NCI-H748 treated with DMSO at 0.1 percent for 48 hours (cell line): ENCODE measurements at places on chromosomes 3 and 15.
A peak's percentile ranks its signal among the peaks of the same experiment; 100 is the strongest.

GRCh38 chr15:64883100-64883581 lies 28.6 kb upstream of the ANKDD1A start:
- no peak for DNase-seq

- no peak for DNase-seq
Measured at GRCh38 chr3:171898192-171898591, 55.0 kb downstream of the TMEM212 start.

DNA sequence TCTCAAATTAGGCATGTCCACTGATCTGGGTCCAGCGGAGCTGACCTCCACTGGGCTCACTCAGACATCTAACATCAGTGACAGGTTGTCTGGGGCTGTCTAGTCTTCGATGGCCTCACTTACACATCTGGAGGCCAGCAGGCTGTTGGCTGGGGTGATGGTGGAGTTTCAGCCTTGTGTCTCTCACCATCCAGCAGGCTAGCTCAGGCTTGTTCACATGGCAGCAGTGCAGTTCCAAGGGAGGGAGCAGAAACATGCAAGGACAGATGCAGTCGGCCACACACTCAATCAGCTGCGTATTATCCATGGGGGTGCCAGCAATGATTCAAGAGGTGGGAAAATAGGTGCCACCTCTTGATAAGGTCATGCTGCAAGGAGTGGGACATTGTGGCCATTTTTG lies 292.5 kb downstream of the SHQ1 start:
- DNase-seq: no peak

DNA sequence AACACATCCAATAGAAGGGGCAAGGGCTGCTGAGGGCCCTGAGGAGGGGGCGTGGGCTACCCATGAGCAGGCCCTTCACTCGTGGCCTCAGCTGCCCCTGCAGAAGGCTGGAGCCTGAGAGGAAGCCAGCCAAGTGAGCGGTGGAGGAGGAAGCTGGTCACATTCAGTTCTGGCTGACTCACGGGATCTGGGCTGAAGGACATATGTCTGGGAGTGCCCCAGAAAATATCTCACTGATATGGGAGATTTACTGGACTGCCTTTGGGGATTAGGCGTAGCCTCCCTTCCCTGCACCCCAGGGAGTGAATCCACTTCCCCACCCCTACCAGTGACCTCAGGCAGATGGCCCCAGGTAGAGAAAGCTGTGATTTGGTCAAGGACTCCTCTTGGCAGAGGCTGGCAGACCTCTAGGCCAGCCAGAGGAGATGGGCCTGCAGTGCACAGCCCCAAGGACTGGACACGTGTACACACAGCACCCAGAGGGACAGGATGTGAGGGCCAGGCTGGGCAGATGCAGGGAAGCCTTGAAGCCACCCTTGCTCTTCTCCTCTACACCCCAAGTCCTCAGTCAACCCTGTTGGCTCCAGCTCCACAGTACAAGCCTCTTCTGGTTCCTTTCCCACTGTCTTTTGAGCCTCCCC lies 14.2 kb upstream of the ANKDD1A start:
- no peak for DNase-seq

DNA sequence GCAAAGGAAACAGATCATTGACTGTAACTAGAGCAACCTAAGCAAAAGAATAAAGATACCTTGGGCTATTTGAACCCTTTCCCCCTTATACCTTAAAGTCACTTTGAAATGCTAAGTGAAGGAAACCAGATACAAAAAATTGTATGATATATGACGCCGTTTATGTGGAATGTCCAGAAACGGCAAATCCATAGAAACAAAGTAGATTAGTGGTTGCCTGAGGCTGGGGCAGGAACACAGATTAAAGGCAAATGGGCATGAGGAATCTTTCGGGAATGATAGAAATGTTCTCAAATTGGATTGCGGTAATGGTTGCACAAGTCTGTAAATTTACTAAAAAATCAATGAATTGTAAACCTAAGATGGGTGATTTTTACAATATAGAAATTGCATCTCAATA lies 160.1 kb upstream of the CCDC54 start:
- no peak for DNase-seq

DNA sequence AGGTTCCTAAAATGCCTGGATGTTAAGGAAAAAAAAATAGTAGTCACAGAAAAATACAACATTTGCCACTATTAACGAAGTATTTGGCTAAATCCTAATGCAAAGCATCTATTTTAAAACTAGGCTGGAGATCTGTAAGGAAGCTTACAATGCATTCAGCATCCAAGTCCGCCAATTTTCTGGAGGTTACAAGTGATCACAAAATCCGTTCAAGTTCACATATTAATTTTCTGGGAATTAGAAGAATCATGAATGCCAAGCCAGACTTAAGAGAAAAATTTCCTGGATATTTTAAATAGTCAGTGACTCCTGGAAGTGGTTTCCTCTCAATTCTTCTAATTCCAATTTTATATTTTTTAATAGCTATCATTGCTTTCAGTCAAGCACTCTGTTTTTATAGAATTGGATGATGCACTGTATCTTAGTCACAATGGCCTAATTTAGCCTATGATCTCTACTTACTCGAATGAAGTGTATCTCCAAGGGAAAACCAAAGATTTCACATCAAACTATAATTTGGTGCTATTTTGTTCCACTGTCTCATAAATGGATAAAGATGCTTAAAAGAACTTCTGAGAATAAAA lies 60.4 kb downstream of the P3H2 start:
- DNase-seq: no peak

- no peak for DNase-seq
Measured at GRCh38 chr15:48541341-48542278, 103.9 kb downstream of the FBN1 start.

DNA sequence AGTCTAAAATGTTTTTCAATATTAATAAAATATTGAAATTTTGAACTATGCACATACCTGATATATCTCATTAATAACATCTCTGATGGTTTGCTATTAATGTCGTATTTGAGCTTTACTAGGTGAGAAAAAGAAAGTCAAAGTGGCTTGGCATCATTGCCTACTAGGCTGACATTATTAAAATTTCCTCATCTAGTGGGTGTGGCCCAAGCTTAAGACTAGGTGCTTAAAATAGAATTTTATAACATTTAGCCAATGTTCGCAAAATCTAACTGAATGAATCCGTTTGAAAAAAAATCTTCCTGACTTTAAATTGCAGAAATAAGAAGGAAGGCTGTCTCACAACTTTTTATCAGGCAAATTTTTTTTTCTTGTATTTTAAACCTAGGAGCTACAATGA lies 46.1 kb downstream of the ABI3BP start:
- no peak for DNase-seq

GRCh38 chr3:57971975-57972374 lies 36.2 kb upstream of the FLNB start:
- no peak for DNase-seq

DNA sequence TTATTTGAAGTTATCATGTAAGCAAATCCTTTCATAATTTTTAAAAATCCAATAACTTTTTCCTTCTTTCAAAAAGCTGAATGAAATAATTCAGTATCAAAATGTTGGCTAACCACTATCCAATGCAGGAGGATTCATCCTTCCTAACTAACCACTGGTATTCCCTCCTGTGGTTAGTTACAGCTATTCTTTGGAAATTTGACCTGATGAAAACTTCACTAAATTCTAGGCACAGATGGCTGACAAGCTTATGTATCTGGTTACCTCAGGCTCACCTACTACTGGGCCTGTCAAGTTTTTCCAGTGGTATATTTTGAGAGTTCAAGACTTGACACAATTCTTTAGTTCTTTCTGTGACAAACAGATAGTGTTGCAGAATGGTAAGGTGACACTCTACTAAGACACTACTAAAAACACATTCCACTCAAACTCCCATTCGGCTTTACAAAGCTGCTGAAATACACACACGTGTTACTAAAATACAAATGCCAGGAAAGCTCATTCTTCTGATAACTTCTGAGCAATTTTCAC lies 15.8 kb downstream of the NPTN start:
- no peak for DNase-seq

DNA sequence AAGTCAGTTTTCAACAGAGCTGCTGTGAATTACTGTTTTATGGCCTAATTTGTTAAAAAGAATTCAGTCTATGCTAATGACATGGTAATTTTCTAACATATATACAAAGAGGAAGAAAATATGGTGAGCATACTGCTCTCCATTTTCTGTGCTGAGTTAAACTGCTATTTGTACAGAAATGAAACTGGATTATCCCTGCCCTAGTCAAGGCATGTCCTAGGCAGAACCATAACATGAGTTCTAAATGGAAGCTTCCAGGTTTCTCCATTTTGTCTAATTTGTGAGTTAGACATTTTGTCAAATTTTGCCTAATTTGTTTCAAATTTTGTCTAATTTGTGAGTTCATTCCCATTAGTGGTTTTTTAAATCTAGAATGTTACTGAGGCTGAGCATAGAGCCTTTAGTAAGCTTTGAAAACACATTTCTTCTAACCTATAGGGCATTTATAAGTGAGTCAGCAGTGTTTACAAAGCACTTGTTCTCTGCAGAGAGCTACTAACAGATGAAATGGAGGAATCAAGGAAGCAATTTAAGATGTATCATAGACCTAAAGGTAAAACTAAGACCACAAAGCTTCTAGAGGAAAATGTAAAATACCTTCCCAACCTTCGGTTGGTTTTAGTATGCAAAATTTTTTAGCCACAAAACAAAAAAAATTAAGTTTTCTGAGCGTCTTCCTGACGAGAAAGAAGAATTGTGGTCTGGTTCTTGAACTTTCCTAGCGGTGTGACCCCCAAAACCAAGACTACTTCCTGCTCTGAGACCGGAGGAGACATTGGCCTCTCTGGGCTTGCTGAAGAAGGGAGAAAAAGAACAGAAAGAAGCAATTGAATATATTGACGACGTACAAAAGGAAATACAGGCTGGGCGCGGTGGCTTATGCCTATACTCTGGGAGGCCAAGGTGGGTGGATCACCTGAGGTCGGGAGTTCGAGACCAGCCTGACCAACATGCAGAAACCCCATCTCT lies 9.8 kb downstream of the P2RY14 start:
- no peak for DNase-seq

GRCh38 chr15:60328852-60329443 lies 68.8 kb downstream of the ANXA2 start:
- no peak for DNase-seq

DNA sequence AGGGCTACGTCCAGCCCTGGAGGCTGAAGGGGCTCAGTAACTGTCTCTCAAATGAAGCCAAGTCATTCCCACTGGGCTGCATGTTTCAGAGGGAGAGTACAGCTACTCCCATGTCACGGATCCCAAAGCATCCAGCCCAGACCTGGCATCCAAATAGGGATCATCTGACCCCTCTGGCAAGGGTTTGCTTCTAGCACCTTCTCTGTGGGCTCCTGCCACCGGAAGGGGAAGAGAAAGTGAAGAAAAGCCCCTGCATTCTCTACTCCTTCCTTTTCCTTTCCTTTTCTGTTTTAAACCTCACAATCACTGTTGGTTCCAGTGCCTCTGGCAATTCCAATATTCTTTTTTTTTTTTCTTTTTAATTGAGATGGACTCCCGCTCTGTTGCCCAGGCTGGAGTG lies 64.5 kb upstream of the CTSH start:
- no peak for DNase-seq

DNA sequence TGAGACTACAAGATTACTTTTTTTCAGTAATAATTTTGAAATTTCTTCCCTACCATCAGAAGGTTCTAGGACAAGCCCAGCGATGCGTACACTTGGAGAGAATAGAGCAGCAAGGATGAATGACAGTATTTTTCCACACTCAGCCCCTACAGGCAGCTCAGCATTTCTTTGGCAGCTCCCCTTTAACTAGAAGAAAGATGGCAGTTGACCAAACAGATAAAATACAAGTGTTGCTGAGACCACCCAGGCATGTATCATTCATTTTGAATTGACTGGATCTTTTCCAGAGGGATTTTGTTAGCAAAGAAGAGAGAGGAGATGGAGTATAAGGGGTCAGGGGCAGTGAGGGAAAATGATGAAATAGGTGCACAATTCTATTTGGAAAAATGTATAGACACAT lies 761.3 kb downstream of the AGBL1 start:
- no peak for DNase-seq

DNA sequence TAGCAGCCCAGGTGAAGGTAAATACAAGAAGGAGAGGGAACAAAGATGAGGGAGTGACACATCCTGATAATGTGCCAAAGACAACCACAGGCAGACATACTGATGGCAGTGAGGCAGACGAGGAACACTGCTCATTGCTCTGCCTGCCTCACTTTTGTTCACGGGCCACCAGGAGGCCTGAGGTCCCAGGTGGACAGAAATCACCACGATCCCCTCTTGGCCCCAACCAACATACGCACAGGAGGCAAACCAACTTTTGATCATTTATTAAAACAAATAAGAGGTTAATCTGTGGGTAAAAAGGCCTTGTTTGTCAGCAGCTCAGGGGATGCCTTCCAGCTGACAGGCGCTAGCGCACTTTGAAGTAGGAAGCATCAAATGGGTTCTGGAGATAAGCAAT lies 4.2 kb downstream of the ALG1L2 start:
- DNase-seq: no peak

GRCh38 chr3:45318689-45319088 lies 69.7 kb upstream of the LARS2 start:
- no peak for DNase-seq

DNA sequence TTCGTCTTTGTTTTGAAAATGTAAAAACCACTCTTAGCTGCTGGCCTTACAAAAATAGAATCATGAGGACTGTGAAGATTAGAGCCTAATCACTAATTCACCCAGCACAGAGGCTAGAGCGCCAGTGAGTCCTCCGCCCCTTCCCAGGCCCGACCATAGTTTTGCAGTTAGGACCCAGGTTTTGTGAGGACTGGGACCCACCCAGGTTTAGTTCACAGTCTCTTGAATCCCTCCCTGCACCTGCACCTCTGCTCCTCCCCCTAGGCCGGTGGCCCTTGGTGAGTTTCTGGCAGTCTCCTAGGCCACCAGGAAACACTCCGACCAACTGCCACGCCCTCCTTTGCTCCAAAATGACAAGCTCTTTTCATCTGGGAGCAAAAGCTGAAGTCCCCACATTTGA lies 136.0 kb upstream of the CCDC54 start:
- peak; percentile 33 for DNase-seq
